CD8-positive, alpha-beta memory T cell (primary cell): ENCODE measurements at places on chromosomes 3 and 15. TPM values are rescaled to one million over a fixed set of nuclear protein-coding genes. Genes with fewer than 3 reads are reported as not detected.

The KNG1 gene
- not detected for total RNA-seq

The PLD1 gene
- 1.3 TPM for total RNA-seq

The SERINC4 gene
- 0.20 TPM for total RNA-seq

The TMEM207 gene
- total RNA-seq: not detected

The P2RY1 gene
- total RNA-seq: 0.16 TPM

The MUSTN1 gene
- total RNA-seq: 1.5 TPM
